ENCODE measurements at places on chromosomes 6 and 20.

DNA sequence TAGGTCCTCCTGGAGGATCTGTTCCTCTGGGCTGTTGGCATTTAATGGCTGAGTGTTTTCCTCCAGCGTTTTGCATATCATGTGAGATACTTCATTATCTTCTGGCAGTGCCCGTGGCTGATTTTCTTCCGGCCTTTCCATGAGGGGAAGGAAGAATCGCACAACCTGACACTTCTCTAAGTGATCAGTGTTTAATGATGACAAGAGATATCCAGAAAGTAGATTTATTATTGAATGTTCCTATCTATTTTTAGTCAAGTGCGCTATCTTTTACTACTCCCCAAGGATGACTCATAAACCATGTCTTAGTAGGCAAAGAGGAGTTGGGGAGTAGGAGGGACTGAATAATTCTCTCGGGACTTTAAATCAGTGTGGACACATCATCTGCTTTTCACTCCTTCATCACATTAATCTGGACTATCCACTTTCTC, 149.7 kb downstream of the PLCB4 start:
- DNase-seq, result no peak

- DNase-seq, result no peak
These were observed 19.7 kb downstream of the AKIRIN2 start for GRCh38 chr6:87682310-87682709.

DNA sequence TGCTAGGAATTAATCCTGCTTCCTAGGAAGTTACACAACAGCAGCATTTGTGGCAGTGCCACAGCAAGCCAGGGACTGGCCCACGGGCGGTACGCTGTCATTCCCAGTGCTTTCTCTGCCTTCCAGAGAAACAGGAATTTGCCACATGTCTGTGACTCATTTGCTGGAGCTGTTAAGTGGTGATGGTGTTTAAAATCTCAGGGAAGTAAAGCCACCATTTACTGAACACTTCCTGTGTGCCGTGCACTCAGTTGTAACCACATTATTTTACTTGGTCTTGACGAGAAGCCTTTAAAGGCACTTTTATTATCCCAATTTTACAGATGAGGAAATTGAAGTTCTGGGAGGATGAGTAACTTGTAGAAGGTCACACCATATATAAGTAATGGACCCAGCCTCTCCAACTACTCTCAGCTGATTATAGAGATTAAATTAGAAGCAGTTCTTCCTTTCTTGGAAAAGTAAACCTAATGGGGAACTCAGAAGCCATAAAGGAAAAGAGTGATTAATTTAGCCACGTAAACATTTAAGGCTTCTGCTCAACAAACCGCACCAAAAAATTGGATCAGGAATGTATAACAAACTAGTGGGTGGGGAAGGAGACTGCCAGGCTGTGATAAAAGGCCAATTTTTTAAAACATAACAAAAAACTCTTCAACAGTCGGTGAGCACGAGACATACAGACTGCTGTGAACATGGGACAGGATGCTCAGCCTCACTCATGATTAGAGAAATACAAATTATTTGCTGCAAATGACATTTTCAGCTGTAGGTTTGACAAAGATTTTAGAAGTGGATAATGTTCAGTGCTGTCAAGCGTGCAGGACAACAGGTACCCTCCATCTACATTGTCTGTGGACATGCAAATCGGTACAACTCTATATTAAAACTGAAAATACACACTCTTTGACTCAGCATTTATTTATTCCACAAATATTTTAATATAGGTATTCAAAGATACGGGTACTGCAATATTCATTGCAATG, 311.2 kb downstream of the NRN1 start:
- no peak for DNase-seq

DNA sequence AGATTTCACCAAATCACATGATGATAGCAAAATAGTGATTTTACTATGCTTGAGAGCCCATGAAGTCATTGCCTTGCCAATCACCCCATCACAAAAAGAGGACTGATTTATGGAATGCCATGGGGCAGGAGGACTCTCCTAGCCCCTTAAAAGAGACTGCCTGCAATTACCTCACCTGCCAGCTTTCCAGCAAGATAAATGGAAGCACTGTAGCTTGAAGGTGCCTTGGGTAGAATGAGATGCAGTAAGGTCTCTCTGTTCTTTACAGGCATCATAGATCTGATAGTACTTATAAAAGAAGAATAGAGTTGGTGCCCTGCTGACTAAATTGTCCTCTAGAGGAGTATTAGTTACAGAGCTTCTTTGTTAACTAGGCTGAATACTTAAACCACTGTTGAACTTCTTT, 242.3 kb downstream of the TMEM242 start:
- DNase-seq, result no peak

GRCh38 chr6:5110246-5110645, 25.1 kb downstream of the PPP1R3G start:
- no peak for DNase-seq

DNA sequence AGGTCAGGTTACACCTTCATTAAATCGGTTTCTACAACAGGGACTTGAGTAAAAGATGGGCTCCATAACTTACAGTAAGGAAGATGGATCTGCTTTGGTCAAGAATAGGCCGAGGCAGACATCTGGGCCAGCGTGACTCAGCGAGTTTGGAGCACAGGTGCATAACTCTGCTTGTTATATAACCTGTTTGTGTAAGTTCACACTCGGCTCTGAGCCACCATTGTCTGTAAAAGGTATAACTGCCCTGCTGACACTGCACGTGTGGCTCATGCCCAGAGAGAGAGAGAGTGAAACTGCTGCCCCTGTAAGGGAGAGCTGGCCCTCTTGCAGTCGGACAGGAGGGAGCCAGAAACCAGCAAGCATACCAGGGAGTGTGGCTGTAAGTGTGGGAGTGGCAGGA, 737.9 kb upstream of the SLC35B3 start:
- no peak for DNase-seq

DNA sequence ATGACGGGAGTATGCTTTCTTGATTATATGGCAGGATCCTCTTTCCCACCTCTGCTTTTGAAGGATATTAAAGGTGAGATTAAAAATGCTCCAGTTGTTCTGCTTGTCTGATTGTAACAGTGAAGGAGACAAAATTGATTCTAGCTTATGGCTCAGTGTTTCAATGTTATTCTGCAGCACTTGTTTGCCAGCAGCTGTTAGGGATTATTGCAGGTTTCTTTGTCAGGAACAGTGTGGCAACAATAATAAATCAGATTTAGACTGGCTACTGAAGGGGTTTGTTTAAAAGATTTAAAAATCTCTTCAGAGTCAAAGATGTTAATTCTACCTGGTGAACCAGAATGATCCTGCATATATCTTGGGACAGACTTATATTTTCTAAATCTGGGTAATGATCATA, 126.9 kb downstream of the LAMA2 start:
- no peak for DNase-seq

DNA sequence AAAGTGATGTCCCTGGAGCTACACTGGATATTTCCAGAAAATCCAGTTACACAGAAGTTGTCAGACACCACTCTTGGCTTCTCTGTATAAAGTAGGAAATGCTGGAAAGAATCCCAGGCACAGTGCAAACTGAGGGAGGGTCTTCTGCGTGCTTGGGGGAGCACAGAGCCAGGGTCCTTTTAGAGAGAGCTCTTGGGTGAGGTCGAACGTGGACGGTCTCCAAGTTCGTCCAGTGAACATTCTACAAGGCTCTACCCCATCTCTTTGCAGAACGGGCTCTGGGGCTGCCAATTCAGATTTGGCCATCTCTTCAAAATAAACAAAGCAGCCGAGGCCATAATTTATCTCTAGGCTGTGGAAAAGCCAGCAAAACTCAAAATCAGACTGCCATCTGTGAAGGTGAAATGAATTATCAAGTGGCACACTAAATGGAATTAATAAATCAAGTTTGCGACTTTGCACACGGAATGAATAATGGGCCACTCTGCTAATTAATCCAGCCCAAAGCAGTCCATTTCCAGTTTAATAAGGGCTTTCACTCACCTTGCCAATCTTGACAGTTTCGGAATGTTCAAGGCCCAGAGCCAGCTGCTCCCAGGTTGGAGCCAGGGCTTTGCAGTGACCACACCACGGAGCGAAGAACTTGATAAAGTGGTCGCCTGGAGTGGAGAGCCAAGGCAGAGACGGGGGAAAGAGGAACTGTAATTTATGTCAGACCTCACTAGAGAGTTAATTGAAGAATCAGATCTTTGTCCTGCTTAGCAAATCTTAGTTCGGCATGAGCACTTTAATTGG, 19.3 kb downstream of the TXNDC5 start:
- no peak for DNase-seq

DNA sequence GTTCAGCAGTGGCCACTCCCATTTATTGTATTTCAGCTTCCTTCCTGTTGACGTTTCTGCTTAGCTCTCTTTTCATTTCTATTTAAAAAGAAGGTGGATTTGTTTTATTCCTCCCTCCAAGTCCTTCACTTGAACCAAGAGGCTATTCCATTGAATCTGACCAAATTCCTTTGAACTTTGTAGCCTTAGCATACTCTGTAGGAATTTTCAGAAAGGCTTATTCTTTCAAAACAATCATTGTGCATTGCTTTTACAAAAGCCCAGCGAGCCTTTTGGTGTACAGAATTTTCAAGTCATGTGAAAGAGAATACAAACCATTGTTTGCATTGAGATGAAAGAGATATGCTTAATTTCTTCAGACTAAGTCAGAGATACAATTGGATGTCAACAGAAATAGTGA, 151.0 kb upstream of the INSM1 start:
- DNase-seq, result no peak

All from stimulated activated CD4-positive, alpha-beta T cell treated with anti-CD3 and anti-CD28 coated beads, Interleukin-1b, Interleukin-23, amount 100 ng/mL, for 1 hour (primary cell).